ENCODE measurements at places on chromosomes 12 and 14.

DNA sequence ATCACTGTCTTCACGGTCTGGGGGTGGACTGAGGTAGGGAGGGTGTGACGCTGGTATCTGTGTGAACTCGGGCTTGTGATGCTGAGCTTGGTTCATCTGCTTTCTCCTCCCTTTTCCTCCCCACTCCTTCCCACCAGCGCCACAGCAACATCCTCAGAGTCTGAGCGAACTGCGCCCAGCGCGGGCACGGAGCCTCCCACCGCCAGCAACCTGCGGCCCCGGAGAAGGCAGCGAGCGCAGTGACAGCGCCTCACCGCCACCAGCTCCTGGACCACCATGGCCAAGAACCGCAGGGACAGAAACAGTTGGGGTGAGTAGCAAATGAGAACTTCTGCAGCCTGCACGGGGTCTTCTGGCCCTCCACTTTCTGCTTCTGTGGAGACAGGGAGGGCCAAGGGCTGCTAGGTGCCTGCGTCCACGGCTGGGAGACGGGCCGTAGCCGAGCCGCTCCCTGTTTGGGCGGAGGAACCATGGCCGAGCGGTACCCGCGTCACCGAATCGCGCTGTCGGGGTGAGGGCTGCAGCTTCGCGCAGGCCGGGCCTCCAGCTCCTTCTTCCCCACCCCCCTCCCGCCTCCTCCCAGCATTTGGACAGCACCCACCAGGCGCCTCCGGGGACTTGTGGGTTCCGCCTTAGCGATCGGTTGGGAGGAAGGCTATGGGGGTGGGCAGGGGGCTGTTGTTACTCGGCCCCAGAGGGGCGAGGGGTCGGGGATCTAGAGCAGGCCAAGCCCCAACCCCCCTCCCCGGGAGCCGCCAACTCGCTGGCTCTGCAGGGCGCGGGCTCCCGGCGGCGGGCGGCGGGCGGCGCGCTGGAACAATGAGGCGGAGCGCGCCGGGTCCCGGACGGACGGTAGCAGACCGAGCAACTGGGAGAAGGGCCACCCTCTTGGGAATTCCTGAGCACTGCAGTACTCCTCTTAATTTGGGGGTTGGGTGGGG is at the start of gene ATL1:
ATL1 (plus strand) TSS at position 156 of the 941 bp plus-strand sequence; CDS start at position 277, 121 bp downstream.
- peak; percentile 91 for ATAC-seq

- no peak for ATAC-seq
These were observed 175.3 kb upstream of the AVPR1A start for GRCh38 chr12:63326260-63326659.

- no peak for ATAC-seq
These were observed 66.0 kb upstream of the DHRS4 start for GRCh38 chr14:23887536-23887935.

DNA sequence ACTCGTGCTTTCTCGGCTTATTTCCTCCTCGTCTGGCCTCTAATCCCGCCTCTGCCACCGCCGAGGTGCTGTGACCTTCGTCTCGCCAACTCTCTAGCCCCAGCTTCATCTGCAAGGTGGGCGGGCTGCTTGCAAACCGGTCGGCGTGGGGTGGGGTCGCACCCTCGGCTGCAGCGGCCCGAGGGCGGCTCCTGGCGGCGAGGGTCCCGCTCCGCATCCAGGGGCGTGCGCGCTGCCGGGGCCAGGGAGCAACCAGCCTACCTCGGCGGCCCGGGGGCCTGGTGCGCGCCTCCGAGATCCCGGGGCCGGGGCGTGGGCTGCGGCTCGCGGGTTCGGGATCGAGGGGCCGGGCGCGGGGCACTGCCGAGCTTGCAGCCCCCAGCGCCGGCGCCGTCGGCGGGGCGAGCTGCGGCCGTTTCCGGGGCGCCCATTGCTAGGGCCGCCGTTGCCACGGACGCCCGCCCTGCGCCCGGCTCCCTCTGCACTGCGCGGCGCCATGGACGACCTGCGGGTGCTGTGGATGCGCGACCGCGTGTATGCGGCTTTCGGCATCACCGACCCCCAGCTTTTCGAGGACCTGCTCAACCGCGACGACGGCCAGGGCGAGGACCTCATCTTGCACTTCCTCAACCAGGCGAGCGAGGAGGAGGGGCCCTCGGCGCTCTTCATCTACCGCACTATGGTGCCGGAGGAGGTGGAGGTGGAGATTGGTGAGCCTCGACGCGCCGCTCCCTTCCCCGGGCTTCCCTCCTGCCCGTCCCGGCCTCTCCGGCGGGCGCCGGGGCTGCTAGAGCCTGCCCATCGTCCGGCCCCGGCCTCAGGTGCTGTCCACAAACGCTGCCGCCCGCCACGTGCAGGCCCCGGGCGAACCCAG is at the start of gene DNAH10:
DNAH10 (plus strand) TSS at position 461 of the 874 bp plus-strand sequence; CDS start at position 497, 36 bp downstream.
- ATAC-seq: peak; percentile 70

GRCh38 chr12:105978686-105979085 is 160.1 kb downstream of the NUAK1 start:
- no peak for ATAC-seq

DNA sequence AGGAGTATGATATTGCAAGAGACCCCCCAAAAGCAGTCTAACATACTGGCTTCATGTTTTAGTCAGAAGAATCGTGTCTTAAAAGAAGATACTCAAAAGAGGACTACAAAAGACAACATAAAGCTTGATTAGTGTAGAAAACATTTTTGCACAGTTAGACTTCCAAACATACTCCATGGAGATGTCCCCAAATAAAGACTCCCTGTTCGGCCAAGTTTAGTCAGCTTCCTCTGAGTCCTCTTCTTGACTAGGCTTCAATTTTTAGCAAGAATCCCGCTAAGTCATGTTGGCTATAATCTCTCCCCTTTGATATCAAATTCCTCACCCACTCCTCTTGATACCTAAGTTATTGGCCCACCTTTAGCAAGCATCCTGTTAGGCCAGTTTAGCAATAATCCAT is 298.0 kb downstream of the RMST start:
- ATAC-seq: no peak

DNA sequence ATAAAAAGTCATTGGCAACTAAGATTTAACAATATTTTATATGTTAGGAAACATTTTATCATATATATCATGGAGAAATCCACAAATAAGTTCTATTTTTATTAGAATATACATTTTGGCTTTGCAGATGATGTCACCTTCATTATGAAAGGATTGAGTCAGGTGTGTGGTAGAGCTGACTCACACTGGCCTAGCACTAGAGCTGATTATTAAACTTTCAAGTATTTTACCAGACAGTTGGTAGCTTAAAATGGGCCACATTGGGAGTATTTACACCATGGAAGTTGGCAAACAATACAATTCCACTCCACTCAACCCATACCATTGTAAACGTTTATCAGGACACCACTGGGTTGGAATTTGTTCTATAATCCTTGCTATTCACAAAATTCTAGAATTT is 1036.6 kb downstream of the TRHDE start:
- no peak for ATAC-seq

- no peak for ATAC-seq
These were observed 34.4 kb downstream of the CORO1C start for GRCh38 chr12:108696996-108697290.

DNA sequence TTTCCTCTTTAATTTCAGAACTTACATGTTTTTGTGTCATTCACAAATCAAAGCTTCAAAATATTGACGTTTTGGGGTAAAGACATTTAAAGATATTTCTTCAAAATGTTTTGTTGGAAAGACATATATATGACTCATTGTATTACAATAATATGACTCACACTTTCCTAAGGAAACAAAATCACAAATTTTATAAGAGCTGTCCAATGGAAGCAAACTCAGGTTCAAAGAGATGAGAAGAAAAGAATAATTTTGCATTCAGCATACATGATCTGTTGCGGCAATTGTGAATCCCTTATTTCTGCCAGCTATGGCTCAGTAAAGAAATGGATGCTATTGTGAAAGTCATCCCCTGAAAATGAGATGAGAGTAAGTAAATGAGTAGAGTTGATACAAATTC is 82.7 kb downstream of the GRIP1 start:
- ATAC-seq: peak; percentile 55

- no peak for ATAC-seq
These were observed 18.8 kb upstream of the MAGOHB start for GRCh38 chr12:10632226-10632625.

GRCh38 chr14:29687866-29688265 is 239.8 kb downstream of the PRKD1 start:
- ATAC-seq: no peak

DNA sequence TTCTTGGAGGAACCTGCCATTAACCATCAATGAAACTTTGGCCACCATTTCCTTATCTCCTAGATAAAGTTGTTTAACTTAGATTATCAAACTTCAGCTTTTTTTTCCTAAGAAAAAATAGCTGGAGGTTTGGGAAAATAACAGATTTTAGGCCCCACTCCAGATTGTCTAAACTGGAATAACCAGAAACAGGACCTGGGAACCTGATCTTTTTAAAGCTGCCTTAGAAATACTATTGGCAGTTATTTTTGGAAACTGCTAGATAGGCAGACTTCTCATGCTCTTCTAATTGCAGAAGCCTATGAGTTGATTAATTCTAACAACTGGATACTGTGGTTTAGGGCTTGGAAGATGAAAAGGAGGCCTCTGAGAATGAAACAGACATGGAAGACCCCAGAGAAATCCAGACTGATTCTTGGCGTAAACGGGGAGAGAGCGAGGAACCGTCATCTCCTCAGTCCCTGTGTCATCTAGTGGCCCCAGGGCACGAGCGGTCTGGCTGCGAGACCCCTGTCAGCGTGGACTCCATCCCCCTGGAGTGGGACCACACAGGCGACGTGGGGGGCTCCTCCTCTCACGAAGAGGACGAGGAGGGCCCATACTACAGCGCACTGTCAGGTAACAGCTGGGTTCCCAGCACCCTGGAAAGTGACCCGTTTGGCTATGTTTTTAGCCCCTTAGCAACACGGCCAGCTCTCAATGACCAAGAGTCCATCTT is 80.2 kb downstream of the ESR2 start:
- no peak for ATAC-seq

DNA sequence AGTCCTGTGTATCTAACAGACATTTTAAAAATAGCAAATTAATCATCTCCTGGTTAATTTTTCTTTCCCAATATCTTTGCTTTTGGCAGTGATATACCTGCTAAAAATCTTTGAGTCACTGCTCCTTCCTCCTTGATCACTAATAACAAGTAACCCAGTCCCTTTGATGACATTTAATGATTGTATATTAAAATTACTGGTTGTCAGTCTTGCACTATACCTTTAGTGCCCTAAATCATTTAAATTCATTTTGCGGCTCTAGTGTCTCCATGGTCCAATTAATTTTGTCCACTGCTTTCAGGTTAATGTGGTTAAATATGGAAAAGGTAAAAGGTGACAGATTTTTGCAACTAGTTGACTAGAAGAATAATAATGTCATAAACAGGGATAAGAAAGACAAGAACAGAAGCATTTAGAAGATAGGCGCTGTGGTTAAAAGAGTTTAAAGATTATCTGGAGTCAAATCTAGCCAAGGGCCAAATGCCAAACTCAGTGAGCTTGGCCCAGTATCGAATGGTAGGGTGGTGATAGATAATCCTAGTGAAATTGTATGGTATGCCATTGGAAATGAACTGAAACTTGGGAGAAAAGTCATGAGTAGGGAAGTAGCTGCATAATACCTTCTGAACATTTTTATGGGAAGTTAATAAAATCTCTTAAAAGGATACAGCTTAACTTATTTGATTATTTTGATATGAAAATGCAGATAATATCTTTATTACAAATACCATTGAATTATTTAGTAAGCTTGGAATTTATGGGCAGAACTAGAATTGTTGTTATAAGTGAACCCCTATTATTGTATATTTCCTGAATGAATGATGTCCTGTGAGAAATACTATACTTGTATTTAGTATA is 115.0 kb downstream of the PCNX1 start:
- ATAC-seq: no peak

DNA sequence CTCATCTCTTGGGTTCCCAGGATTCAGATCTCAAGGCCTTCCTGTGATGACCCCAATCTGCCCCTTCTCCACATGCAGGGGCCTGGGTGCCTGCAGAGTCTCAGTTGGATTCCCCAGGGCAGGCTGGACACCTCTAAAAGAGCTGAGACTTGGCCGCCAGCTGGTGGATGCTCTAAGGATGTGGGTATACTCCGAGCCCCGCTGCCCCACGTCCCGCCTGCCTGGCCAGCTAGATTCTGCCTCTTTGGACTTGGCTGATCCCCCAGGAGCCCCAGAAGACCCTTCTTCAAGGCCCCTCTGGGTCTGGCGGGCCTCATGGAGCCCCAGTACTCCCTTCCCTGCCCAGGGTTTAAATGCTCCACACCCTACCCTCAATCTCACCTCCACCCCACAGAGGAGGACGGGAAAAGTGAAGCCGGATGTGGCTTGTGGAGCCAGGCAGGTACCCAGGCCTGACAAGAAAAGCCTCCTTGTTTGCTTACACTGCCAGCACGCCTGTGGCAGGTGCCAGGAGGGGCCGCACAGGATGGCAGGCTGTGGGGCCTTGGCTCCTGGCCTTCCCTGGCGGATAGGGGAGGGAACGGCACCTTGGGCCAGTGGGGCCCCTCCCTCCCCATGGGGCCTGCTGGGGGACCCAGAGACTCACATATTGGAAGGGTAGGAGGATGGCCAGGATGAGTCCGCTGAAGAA is 15.1 kb downstream of the FAIM2 start:
- peak; percentile 20 for ATAC-seq

DNA sequence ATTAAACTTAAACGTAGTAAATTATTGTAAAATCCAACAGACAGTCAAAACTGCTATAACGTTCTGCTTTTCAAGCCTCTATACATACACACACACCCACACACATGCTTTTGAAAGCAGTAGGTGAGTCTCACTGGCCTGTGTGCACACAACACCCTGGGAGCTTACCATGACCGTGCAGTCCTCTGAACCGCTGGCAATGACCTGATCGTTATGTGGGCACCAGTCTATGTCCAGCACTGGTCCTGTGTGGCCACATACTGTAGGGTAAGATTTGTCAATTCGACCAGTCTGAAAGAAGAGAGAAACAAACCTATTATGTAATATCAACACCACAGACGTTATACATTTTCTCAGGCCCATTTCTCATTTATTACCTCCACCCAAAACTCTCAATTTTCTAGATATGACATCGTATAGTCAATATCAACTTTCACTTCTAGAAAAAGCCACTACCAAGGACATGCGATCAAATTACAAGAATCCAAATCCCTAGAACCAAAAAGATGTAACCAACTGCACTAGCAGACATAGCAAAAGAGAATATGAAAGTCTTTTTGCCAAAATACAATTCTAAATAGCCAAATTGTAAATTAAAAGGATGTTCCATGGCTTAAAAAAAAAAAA is 44.5 kb upstream of the SELPLG start:
- ATAC-seq: no peak

DNA sequence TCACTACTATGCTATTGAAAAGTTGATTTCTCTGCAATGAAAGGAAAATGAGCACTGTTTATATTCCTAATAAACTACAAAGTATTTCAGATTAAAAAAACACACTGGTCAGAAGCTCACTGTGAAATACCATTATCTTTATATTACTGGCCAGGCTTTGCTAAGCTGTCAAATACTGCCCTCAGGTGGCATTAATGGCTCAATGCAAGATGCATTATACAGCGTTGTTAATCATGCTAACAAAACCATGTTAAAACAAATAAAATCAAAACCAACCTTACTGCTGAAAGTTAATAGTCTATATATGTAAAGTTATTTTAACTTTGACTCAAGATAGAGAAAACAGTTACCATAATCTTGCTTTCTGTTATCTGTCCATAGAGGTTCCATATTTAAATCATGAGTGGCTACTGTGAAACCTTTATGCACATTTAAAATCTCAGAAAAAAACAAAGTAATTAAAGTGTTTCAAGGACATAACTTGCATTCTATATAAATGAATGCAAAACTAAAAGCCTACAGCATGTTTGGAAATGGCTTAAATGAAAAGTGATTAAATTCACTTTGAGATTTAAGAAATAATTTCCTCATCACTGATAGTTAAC is 121.7 kb downstream of the RALGAPA1 start:
- ATAC-seq: peak; percentile 75

- ATAC-seq: no peak
These were observed 185.8 kb downstream of the SLC15A4 start for GRCh38 chr12:128637642-128638606.
